ENCODE measurements at places on chromosomes 11 and 22.

- DNase-seq: no peak
Observed at GRCh38 chr11:79864882-79865281, 424.1 kb upstream of the TENM4 start.

DNA sequence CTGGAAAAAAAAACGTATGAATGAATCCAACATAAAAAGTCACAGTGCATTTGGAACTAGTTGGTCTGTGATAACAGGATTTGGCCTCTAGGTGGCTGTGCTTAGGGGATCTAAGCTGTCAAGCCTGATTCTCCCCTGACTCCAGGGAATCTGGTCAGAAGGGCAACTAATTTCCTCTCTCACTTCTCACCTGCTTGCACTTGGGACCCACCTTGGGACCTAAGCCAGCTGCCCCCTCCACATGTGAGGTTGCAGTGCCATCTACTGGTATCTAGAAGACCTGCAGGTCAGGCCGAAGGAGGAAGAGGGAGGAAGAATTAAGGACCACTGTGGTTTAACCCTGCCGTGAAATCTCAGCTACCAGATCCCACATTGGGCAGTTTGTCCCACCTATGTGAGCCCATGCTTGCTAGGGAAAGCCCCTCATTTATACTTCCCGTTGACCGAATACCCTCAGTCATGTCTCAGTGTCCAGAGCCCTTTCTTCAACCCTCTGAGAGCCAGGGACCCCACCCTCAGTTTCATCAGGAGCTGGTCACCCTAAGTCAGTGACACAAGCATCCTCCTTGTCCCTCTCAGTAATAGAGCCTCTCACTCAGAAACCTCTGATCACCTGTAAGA lies 33.2 kb upstream of the CAVIN3 start:
- DNase-seq: peak; percentile 23

DNA sequence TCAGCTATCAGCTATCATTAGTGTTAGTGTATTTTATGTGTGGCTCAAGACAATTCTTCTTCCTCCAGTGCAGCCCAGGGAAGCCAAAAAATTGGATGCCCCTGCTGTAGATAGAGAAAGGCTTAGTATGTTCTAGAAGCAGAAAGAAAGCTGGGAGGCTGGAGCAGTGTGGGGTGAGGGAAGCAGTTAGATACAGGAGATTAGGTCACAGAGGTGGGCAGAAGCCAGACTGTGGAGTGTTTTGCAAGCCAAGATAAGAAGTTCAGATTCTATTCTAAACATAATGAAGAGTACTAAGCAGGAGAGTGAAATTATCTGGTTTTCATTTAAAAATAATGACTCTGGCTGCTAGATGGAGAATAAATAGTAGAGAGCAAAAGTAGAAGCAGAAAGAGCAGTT lies 381.7 kb downstream of the DCDC1 start:
- no peak for DNase-seq

DNA sequence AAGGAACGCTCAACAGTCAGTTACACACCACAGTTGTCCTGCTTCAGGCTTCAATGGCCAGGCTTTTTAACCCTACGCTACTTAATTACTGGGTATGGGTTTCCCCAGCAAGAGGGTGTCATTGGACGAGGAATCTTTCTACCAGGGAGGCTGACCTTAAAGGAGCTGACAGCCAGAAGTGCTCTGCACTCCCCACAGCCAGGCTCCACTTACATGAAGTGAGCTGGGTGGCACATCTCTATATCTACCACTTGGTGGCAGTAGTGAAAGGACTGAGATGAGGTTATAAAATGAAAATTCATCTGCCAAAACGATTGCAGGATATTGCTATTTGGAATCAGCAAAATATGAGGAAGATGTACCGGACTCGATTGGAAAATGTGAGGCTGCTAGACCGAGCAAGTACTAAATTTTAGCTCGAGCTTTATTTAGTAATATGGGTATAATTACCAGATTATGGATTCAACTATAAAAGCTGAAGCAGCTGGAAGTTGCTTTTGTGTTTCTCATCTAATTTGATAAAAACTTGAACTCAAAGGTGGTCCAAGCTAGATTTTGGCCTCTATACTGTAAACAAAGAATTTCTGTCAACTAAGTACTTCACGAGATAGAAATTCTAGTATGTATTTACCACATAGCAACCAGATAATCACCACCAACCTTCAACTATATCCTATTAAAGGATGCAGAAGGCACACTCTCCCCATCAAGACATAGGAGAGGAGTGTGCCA lies 53.9 kb upstream of the CEP126 start:
- DNase-seq: no peak

DNA sequence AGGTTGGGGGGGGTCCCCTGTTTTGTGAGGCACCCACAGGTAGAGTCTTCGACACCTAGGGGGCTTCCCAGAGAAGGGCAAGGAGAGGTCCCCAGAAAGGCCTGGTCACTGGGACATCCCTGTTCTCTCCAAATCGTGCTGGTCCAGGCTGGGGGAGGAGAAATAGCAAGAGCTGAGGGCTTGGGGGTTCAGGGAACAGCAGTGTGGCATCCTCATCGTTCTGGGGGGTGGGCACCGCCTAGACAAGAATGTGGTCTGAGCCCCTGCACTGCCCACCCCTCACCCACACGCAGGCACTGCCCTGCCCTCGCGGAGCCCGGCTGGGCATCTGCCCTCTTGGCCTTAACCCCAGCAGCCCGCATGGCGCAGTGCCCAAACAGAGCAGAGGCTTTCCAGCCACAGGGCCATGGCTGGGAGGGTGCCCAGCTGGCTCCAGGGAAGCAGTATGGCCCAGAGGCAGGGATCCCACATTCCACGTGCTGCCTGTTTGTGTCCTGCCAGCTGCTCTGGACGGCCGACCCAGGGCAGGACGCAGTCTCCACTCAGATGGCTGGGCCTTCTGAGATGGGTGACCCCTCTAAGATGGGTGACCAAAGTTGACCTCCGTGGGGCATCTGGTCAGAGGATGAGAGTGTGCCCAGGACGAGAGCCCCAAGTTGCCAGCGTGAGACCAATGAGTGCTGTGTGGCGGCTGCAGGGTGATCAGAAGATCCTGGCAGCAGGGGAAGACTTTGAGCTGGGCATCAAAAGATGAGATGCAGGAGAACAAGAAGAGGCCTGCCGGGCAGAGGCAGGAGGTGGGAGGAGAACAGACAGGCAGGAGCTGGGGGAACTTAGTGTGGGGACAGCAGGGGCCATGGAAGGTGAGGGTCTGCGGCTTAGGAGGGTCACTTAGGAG lies 14.4 kb downstream of the SCARF2 start:
- no peak for DNase-seq

GRCh38 chr11:9525116-9525515 lies 48.4 kb upstream of the WEE1 start:
- DNase-seq: no peak

GRCh38 chr11:42003801-42004200 lies 544.3 kb upstream of the LRRC4C start:
- DNase-seq: no peak

- DNase-seq: no peak
Observed at GRCh38 chr11:45662096-45662664, 3.2 kb downstream of the CHST1 start.

DNA sequence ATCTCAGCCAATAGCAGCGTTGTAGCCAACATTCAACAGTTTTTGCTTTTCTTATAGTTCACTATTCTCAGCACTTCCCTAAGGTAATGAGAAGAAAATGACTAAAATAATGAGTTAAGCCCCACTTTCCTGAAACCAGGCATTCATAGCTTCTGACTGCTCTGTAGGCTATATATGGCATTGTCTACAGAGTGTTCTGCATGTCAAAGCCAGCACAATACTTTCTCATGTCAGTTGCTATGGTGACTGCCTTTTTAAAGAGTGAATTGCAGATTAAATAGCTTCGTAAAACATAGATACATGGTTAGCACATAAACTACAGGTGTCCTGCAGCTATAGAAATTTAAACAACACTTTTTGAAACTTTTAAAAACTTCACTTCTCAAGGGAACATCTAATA lies 1256.1 kb upstream of the CNTN5 start:
- DNase-seq: no peak

GRCh38 chr11:8567602-8568198 lies 26.3 kb downstream of the STK33 start:
- DNase-seq: no peak

- DNase-seq: no peak
Observed at GRCh38 chr11:31687861-31688260, 123.3 kb downstream of the PAX6 start.

DNA sequence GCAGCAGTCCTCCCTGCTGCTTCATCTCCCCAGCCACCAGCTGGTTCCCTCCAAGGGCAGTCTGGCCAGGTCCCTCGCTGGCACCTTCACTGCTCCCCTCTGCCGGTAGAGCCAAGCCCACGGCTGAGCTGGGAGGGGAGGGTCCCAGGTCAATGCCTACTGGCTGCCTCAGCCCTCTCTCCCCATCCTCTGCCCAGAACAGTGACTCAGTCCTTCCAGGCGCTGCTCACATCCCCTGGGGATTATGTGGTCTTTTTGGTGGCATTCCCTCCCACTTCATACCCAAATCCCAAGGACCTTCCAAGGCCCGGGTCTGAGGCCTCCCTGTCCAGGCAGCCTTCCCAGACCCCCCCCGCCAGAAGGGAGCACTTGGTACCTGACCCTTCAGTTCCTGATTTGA lies 44.9 kb downstream of the WNT7B start:
- DNase-seq: no peak

- no peak for DNase-seq
Observed at GRCh38 chr11:70140711-70141485, 62.2 kb upstream of the FADD start.

- DNase-seq: no peak
Observed at GRCh38 chr11:34757026-34757451, 136.1 kb downstream of the EHF start.

DNA sequence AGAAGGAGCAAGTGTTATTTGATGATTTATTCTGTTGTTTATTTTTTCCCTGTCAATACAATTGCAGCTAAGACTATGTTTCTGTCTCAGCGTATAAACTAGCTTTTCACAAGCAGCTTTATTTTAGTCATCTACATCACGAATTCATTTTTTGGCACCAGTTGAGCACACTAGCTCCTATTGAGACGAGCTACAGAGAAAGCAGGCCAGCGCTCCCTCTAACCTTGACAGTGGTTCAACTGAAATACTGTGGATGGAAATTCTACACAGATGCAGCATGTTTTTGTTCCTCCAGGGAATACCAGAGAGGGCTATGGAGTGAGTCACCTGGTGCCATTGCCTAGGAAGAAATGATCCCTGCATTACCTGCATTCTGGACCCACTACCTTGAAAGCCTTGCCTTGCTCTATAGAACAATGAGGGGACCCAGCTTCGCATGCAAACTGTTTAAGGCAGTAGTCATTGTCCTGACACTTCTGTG lies 108.2 kb upstream of the ARHGAP42 start:
- no peak for DNase-seq
